ENCODE measurements at places on chromosomes 3 and 15.

DNA sequence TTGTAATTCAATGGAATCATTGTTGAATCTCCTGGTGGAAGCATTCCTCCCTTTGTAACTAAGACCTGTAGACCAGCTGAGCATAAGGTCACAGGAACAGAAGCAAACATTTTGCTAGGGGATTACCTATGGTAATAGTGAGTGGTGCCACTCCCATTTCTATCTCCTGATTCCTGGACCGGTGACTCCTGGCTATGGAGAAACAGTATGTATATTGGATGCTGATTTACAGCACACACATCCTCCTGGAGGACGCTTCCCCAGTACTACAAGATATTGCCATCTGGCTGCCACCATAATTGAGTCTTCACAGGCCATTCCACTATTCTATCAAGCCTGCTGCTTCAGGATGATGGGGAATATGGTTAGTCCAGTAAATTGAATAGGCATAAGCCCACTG, 33.3 kb upstream of the XCR1 start:
- no peak for DNase-seq

GRCh38 chr15:48802867-48803266, 8.0 kb downstream of the CEP152 start:
- DNase-seq: no peak

- DNase-seq: peak; percentile 60
These were observed 177.5 kb downstream of the RORA start for GRCh38 chr15:61051569-61052031.

DNA sequence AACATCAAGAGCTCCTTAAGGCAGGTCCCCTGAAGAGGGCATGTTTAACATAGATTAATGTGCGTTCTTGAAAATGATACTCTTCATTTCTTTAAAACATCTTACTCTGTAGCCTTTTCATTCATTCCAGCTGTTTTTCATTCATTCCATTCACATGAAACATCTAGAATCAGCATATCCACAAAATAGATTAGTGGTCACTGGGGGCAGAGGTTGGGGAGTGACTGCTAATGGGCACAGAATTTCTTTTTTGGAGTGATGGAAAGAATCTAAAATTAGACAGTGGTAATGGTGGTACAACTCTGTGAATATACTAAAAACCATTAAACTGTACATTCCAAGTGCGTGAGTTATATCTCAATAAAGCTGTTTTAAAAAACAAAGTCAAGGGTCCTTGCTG, 15.4 kb upstream of the CXCR6 start:
- no peak for DNase-seq

GRCh38 chr15:85007741-85008397, 26.2 kb downstream of the PDE8A start:
- DNase-seq: no peak

DNA sequence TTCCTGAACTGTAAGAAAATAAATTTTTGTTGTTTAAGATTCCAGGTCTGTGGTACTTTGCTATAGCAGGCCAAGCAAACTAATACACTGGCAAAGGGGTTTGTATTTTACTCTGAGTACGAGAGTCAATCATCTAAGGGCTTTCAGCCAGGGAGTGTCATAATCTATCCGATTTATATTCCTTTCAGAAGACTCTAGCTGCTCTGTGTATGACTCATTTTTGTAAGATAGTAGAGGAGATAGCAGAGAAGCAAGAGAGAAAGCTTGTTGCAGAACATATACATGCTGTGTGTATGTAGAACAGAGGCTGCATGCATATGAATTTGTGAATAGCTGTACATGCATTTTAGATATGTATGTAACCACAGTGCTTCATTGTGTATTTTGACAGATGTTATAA, 577.9 kb upstream of the EPHA6 start:
- DNase-seq: no peak

DNA sequence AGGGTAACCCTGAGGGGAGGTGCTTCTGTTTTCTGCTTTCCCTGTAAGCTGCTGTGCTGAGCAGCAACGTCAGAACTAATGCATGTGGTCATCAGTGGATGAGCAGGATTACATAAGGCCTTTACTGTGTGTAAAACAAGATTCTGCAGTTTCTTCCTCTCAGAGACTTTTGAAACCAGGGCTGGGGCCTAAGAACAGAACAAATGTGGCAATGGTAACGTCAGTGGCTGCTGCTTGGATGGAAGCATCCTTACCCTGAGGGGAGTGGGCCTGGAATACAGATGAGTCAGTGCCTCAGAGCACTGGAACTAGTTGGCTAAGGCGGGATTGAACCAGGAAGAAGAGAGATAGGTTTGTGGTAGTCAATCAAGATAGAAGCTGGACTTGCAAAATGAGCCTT, 180.2 kb upstream of the KCNH8 start:
- no peak for DNase-seq

- DNase-seq: no peak
These were observed 25.4 kb downstream of the PHLDB2 start for GRCh38 chr3:111884411-111885018.

- no peak for DNase-seq
These were observed 163.9 kb downstream of the CBLB start for GRCh38 chr3:105704726-105705410.

DNA sequence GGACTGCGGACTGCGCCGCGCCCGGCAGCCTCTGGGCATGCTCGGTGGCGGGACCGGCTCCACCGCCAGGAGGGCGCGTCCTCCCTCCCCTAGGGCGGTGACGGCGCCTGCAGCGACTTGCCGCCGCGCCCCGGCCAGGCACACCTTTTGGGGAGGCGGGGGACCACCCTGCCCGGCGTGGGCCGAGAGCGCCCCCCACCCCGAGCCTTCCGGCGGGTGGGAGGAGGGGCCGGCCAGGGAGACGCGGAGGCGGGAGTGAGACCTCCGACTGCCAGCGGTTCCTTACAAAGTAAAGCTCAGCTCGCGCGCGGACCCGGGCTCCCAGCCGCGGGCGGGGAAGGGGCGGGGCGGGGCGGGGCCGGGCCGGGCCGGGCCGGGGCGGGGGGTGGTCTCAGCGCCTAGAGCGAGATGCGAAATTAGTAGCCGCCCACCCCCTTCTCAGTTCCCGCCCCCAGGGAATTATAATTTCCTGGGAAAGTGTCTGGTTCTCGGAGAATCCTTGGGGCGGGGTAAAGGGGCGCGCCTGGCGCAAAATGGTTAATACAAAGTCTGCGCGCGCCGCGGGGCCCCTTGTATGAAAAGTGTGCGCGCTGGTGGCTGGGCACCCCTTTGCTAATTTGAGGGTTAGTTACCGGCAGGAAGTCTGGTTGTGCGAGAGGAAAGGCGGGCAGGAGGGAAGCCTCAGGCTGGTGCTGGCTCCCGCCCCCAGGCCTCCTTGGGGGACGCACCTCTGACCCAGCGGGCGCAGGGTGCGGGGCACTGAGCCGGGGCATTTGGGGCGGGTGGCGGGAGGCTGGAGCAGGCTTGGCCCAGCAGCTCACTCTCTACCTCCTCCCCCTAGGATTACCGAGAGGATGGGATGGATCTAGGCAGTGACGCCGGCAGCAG, 224.8 kb upstream of the IL12A start:
- DNase-seq: peak; percentile 90

- no peak for DNase-seq
These were observed 636.1 kb downstream of the MAGI1 start for GRCh38 chr3:65402597-65402996.

- DNase-seq: no peak
These were observed 109.7 kb downstream of the LRRK1 start for GRCh38 chr15:101028772-101029438.

DNA sequence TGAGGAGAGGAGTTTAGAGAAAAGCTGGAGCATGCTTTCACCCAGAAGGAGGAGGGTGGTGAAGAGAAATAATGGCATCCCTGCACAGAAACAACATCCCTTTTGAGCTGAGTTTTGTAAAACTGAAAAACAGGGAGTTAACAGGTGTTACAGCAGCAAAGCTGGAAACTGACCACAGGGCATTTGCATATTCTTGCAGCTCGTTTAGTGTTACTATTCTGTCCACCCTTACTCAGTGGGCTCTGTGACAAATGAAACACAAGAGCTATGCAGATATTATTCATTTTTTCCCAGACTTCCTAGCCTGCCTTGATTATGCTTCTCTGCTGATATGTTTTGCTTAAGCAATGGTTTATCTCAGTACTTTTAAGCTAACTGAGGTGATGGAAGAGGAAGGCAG, 272.0 kb downstream of the NEK10 start:
- no peak for DNase-seq

- no peak for DNase-seq
These were observed 30.3 kb upstream of the C15orf39 start for GRCh38 chr15:75171408-75171807.

- no peak for DNase-seq
These were observed 35.1 kb downstream of the PEAK1 start for GRCh38 chr15:77384589-77385359.

DNA sequence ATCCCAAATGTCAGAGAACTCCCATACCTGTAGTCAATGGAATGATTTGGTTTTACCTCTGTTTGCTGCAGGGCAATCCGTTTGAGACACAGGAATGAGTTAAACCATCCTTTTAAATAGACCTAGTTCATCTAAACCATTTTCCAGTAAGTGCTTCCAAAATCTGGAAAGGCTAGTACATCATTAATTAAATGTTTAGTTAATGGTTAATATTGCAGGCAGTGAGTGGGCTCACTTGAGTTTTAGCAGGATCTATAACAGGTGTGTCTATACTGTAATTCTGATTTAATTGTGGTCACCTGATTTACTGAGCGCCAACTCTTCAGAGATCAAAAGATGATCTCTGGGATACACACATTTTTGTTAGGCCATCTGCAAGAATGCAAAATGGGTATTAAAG, 353.9 kb upstream of the ROPN1 start:
- no peak for DNase-seq

Data from right cardiac atrium (tissue), 5 donors.